BJ (cell line): ENCODE measurements at places on chromosomes 1 and 21.

DNA sequence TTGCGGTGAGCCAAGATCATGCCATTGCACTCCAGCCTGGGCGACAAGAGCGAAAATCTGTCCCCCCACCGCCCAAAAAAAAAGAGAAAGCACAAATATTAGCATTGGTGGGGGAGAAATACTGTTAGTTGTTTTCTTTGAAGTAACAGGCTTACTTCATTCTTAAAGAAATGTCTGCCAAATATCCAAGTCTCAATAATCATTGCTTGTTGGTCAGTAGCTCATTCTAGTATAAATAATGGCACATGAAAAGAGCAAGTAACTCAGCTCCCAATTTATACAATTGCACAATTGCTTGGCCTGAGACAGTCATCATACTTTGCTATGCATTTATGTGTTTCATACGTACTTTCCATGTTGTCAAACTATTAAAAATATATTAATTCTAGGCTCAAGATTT is 499.2 kb upstream of the PLXNA2 start:
- no peak for DNase-seq

DNA sequence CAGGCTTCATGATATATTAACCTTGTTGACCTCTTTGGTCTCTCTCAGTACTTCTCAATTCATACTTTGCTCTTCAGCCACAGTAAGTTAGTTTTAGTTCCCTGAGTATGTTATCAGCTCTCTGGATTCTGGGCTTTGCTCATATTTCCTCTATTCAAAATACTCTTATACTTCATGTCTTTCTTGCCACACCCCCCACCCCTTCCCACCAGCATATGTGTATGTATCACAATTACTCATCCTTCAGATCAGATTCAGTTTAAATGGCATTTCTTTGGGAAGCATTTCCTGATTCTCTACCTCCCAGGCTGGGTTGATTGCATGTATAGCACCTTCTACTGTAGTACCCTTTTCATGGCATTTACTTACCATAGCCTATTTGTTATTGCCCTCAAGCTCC is 28.3 kb downstream of the SLC30A7 start:
- no peak for DNase-seq

DNA sequence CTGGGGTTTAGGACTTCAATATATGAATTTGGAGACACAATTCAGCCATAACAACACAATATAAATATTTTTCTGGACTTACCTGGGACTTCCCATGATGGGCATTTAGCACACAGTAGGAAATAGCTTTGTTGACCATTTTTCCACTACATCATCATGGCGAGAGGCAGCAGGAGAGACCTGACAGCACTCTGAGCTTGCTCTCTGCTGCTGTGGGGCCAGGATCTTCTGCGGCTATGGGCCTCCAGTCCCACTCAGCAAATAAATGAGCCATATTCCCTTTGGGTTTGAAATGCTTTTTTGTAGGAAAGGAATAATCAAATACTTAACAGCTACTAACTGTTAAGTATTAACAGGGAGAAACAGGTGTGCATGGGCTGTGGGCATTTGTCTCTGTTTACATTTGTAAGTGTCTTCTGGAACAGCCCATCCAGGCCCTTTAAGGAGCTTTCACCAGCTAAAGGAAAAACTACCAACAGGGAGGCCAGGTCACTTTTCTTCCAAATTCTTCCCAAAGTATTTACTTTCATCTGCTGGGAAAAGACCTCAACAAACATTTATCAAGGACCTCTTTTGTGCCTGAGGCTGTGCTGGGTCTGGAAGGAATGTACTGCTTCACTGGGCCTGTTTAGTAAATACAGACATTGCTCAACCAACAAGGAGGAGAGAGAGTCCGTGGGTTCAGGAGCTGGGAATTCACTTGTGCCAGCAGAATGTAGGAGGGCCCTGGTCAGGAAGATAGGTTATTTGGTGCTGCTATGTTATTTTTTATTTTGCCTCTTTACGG is 133.2 kb downstream of the LRIG2 start:
- DNase-seq: no peak

- no peak for DNase-seq
These were observed 19.0 kb downstream of the BCAR3 start for GRCh38 chr1:93662481-93663207.

- DNase-seq: no peak
These were observed 31.3 kb downstream of the TRIM62 start for GRCh38 chr1:33150522-33150921.

GRCh38 chr1:229864686-229865230 is 202.3 kb upstream of the GALNT2 start:
- DNase-seq: no peak

- DNase-seq: peak; percentile 4
These were observed 27.5 kb upstream of the COL9A2 start for GRCh38 chr1:40344597-40344996.

GRCh38 chr1:81799939-81800694 is 617 bp upstream of the ADGRL2 start:
- no peak for DNase-seq

- no peak for DNase-seq
These were observed 34.8 kb downstream of the PTAFR start for GRCh38 chr1:28141685-28142084.

GRCh38 chr1:40844079-40844478 is 18.1 kb downstream of the CITED4 start:
- DNase-seq: no peak

DNA sequence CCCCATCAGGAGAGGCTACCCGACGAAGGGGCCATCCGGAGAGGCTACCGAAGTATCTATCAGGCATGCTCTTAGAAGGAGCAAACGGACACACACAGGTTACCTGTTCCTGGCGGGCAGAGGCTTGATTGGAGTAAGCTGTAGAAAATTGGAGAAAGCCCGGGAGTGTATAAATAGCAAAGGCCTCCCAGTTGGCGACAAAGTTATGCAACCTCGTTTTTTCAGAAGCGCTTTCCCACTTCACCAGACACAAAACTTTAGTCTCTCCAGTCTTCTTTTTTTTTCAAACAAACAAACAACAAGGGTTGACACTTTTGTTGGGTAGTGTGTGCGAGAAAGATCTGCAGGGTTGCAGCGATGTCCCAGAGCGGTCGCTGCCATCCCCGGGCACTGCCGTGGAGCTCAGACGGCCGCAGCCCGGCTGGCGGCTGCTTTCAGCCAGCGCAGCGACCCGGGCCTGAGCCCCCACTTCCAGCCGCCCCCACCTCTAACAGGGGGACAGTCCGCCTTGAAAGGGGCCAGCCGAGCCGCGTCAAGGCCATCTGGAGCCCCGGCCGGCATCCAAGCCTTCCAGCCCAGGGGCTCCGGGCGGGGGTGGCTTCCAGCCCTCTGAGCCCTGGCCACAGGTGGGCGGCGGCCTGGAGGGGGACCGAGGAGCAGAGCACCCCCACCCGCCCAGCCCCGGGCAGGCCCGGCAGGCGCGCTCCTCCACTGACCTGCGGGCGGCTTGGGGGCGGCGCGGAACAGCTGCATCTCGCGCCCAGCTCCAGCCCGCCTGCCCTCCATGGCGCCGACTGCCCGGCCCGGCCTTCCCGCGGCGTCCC is 616 bp downstream of the MCOLN3 start:
- DNase-seq: no peak

DNA sequence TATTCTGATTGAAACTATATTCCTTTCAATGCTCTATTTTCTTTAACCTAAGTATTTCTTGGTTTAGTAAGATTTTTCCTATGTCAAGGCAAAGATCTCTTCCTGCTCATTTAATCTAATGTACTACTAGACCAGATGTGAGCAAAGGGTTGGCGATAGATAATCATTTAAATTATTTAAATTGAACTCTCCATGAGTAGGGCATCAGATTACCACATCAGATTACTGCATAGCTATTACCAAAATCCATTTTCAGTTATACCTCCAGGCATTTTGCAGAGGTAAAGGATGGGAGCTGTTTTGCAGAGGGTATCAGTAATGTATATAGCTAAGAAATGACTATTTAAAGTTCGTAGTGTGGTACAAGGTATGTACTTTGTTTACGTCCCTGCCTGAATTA is 607.9 kb downstream of the PTPRC start:
- no peak for DNase-seq

DNA sequence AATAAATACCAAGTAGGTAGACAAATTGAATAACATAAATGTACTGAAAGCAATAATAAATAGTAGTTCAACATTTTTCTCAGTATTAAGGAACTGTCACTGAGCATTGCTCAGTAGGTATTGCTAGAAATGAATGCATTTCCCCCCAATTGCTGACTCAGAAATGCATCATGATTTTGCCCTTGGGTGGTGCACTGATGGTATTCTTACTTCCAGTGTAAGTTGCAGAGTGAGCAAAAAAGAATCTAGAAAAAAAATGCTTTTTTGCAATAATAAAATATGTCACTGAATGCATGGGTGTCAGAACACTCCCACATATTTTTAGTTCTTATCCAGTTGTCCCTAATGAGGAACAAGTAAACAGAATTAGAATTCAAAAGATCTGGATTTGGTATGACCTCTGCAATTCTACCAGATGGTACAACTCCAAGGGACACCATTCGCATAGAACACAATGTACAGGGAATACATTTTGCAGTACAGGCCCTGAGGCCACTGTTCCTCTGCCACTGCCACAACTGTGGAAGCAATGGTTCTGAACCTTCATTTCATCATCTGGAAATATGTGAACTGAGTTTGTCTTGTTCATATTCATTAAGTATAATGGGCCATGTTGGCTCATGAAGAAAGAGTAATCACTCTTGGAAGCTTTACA is 78.0 kb downstream of the ATP6V1G3 start:
- no peak for DNase-seq

GRCh38 chr1:150554086-150554452 is 4.9 kb downstream of the ADAMTSL4 start:
- DNase-seq: no peak

GRCh38 chr1:245614476-245614875 is 459.7 kb downstream of the KIF26B start:
- no peak for DNase-seq

GRCh38 chr21:28771790-28772501 is 220.7 kb downstream of the LTN1 start:
- DNase-seq: peak; percentile 80

DNA sequence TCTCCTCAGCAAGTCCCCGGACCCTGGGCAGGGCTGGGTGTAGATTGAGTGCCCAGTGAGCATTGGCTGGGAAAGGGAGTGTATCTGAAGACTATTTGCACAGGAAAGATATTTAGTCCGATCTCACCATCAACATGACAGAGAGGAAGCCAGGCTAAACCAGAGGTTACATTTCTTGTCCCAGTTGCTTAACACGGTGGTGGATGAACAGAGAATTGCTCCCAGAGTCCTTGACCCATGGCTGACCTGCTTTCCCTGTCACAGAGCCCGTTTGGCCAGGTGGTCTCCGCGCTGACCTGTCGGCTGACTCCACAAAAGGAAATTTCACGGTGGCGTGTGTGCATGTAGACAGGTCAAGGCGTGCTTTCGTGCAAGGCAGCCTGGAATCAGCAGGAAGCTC is 83.5 kb downstream of the BEND5 start:
- DNase-seq: no peak

- DNase-seq: peak; percentile 5
These were observed 256.6 kb downstream of the ST6GALNAC3 start for GRCh38 chr1:76330991-76331603.

DNA sequence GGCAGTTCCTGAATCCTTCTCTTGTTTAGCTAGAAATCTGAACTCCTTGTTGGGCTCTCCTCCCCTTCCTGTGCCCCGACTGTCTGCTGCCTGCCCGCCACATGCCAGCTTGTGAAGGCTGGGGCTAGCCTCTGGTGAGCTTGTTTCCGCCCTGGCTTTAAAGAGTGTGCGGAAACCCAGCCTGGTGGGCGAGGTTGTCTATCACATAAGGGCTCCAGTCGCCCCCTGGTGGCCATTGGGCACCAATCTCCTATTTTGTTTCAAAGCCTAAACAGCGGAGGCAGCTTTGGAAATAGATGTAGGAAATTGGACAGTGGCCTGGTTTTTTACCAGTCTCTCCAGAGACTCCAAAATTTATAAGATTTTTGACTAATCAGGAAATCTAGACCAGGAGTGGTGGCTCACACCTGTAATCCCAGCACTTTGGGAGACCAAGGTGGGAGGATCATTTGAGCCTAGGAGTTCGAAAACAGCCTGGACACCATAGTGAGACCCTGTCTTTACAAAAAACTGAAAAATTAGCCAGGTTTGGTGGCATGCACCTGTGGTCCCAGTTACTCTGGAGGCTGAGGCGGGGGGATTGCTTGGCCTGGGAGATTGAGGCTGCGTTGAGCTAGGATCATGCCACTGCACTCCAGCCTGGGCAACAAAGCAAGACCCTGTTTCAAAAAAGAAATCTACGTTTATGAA is 9.8 kb downstream of the ATP8B2 start:
- peak; percentile 22 for DNase-seq

DNA sequence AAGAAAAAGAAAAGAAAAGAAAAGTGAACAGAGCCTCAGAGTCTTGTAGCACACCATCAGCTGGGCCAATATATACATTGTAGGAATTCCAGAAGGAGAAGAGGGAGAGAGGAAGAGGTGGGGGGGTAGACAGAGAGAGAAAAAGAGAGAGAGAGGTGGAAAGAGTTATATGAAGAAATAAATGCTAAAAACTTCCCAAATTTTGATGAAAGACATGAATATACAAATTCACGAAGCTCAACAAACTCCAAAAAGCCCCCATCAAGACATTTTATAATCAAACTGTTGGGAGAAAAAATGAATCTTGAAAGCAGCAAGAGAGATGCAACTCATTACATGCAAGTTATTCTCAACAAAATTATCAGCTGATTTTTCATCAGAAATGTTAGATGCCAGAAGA is 41.5 kb upstream of the TSHB start:
- DNase-seq: no peak

- no peak for DNase-seq
These were observed 180.2 kb downstream of the HIVEP3 start for GRCh38 chr1:41738475-41738874.

DNA sequence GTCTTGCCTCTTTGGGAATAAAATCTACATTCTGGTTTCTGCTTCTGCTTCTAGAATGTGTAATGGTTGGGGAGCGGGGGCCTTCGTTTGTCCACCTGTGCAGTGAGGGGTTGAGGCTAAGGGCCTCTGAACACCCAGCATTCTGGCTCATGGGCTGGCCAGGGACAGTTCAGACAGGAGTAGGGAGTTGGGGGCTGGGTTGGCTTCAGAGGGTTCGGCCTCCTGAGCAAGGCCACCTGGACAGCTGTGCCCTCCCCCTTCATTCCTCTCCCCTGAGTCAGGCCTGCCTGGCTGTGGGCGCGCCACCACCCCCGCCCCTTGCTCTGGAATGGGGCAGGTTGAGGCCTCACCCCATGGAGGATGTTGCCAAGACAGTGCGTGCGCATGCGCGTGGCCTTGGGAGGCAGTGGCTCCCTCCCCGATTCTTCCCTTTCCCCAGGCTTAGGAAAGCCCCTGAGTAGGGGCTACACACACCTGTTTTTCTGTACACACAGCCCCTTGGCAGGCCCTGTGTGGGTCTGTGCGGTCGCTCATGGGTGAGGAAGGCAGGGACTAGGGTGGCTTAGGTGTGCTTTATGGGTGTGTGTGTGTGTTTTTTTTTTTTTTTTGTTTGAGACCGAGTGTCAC is 57.0 kb downstream of the YARS1 start:
- no peak for DNase-seq

- DNase-seq: no peak
These were observed 32.3 kb downstream of the BCAS2 start for GRCh38 chr1:114549137-114549536.

GRCh38 chr21:34202553-34203372 is 129.4 kb downstream of the MRPS6 start:
- no peak for DNase-seq
